ENCODE measurements at places on chromosomes 1 and 21. TPM values are rescaled to one million over a fixed set of nuclear protein-coding genes. Genes with fewer than 3 reads are reported as not detected.
A peak's percentile ranks its signal among the peaks of the same experiment; 100 is the strongest.

DNA sequence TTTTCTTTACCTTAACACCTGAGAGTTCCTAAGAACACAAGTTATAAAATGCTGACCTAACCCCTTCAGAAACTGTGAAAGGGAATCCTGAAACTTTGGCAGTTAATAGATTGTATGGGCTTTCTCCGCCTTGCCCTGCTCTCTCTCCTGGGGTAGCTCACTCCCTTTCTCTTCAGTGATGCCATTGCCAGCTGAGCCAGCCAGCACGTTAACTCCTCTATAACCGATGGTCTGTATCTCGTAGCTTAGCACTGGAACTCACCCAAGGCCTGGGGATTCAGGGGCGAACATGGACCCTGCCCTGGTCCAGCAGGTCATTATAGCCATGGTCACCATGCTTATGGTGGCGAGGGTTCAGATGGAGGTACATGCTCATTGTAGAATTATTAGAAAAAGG is 40.7 kb downstream of the TRAPPC10 start:
- DNase-seq: no peak

Gene AMY1A
- not detected for total RNA-seq

GRCh38 chr1:53638360-53639035 is 100.5 kb downstream of the GLIS1 start:
- DNase-seq: no peak

Gene CLCA4
- not detected for total RNA-seq

- DNase-seq: peak; percentile 85
Observed at GRCh38 chr1:206489980-206490770, 17.2 kb upstream of the RASSF5 start.

Data from neural crest cell (in vitro differentiated cells).